ENCODE measurements at places on chromosomes 7 and 10.

DNA sequence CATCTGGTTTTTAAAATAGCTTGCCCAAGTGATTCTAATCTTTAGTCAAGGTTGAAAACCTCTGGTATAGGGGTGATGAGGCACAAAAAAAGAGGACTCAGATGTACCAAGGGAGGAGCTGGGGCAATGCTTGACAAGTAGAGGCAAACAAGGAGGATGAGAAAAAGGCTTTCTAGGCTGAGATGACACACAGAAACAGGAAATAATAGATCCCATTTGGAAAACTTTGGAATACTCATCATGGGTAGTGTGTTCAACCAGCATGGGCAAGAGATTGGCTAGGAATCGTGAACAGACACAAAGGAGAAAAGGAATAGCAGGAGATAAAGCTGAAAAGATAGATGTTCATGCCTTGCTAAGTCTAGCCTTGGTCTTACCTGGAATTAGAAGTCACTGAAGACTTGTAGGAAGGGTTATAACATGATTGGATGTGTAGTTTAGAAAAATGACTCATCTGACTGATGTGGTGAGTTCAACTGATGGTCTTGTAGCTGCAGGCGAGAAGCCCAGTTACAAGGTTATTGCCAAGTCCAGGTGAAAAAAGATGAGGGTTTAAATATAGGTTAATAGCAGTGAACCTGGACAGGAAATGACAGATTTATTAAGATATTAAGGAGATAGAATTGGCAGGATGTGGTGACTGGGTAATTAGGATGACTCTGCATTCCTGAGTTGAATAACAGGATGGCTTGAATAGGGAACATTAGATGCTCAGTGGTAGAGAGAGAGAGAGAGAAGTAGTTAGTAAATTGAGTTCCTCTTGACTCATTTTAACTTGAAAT, 214.0 kb upstream of the LRGUK start:
- no peak for DNase-seq

DNA sequence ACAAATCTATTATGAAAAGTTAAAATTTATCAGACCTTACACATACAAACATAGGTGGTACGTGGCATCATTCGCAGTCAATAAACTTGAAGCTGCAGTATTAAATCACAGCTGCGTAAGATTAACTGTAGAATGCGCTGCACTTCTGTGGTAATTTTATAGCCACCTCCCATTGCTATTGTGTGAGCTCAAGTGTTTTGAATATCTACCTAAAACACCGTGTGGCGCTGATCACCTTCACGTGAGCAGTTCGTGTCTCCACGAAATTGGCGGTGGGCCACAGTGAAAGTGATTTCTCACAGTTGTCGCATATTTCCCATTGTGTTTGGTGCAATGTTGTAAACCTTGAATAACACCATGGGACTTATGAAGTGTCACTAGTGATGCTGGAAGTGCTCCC, 102.8 kb downstream of the PLPP4 start:
- no peak for DNase-seq

- DNase-seq = no peak
These were observed 184.0 kb upstream of the LYZL1 start for GRCh38 chr10:29104661-29105399.

- DNase-seq = peak; percentile 56
These were observed 1.5 kb upstream of the KAT6B start for GRCh38 chr10:74824900-74825370.

DNA sequence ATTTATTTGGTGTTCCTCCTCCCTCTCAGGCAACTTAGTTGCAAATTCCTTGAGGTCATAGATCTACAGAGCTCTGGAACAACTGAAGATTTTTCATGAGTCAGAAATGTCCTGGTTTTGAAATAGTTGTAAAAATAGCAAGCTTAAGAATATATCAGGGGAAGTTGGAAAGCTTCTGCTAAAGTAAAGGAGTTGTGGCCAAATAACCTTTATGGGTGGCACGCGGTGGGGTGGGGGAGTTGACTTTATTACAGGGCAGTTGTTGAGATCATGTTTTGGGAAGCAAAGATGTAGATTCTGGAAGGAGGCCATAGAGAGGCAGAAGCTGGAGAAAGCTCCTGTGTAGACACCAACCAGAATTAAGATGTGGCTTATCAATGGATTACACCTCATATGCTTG, 326.0 kb upstream of the MTPN start:
- DNase-seq = no peak

DNA sequence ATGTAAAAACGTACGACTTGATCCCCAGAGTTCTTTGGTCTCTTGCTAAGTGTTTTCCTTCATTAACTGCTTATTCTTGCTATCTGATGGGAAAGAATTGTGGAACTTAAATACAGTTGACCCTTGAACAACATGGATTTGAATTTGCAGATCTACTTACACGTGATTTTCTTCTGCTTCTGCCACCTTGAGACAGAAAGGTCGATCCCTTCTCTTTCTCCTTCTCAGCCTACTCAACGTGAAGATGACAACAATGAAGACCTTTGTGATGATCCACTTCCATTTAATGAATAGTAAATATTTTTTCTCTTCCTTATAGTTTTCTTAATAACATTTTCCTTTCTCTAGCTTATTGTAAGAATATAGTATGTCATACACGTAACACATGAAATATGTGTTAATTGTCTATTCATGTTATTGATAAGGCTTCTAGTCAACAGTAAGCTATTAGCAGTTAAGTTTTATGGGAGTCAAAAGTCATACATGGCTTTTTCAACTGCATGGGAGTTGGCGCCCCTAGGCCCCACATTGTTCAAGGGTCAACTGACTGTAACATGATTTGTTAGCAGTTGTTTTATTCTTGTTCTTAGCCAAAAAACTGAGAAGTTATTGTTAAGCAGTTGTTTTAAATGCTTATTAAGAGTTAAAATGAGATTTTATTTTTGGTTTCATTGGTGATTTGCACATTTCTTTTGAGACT, 11.2 kb downstream of the MKLN1 start:
- DNase-seq = no peak

GRCh38 chr10:98378722-98379121, 36.3 kb downstream of the PYROXD2 start:
- no peak for DNase-seq

GRCh38 chr10:98033515-98033914, 3.1 kb upstream of the CRTAC1 start:
- DNase-seq = no peak

- no peak for DNase-seq
These were observed 20.8 kb downstream of the TSPAN14 start for GRCh38 chr10:80474941-80475340.

DNA sequence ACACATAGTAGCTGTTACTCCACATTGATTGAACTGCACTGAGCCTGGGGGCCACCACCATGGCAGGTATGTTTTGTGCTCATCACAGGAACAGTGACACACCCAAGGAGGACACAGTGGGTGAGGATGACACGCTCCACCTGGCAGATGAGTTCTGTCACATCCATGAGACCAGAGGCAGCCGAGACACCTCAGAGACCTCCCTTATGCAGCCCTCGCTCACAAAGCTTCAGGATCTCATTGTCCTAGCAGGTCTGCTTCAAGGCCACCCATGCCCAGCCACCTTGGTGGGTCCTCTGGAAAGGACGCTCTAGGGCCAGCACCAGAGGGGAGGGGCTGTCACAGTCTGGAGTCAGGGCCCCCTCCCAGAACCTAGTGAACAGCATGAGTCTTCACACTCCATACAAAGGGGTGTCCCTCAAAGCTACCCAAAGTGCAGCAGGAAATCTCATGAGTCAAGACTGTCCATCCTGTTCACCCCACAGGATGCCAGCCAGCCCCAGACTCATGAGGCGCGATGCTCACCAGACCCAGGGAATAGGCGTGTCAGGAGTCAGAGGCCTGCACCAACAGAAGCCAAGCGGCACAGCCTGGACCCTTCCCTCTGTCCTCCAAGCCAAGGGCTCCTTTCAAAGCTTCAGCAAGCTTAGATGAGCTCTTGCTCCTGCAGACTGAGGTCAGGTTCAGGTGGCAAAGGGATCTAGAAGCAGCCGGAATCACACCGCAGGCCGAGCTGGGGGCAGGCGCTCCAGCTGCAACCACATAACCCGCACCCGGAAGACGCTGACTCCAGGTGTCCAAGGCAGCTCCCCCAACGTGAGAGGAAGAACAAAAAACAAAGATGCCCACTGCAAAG, 9.6 kb downstream of the FAM53B start:
- DNase-seq = peak; percentile 63

GRCh38 chr7:2932402-2933251, 88.5 kb upstream of the GNA12 start:
- no peak for DNase-seq

DNA sequence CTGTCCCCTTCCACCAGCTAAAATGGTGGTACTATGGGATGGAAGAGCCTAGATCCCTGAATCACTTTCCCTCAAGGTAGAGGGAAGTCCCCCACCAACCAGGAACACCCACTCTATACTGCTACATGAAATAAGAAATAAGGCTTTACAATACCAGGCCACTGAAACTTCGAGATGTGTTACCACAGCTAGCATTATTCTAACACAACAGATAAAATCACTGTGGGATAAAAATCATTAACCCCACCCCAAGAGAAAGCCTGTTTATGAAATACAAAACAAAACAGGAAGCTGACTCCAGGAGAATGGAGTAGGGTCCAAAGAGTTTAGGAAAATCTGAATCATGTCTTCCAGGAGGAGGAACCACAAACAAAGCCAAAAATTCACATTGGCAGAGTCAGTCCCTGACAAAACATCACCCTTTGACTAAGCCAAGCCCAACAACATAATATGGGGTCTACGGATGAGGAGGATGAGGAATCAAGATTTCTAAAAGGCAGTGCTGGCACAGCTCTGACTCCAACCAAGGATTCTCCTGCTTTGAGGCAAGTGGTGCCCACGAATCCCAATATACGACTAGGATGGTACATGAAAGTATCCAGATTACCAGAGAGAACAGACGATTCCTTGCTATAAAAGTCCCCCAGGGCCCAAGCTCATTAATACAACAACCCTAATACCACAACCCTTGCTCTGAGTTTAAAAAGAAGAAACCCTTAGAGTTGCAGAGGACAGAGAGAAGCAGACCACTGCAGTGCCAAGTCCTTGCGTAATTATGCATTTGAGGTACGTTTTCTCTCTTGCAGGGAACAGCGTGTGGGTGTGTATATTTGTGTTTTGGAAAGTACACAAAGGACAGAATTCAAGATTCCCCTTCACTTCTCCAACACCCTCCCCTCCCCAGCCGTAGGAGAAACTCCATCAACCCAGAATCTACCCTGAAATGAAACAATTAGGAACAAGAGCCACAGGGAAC, 23.7 kb downstream of the XPNPEP1 start:
- no peak for DNase-seq

DNA sequence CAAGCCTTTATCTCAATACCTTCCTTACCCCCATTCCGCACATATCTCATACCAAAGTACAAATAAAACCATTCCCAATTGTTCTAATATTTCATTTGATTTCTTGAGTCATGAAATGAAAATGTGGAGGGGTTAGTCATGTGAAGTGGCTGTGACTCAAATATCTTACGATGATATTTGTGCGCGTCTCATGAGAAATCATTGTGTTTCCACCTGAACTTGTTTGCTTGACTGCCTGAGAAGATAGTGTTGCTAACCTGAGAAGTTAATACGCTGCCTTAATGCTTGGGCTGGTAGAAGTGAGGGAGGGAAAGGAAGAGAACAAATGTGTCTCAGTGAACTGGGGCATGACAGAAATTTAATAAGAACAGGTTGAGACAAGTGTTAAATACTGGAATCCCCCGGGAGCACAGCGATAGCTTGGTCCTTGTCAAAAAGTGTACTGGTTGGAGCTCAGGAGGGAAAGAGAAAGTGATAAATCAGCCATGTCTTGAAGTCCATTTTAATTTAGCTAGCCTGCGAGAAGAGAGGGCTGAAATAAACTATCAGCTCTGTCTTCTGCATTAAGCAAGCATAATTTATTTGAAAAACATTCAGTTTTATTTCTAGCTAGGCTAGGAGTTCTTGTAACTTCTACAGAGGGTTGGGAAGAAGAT, 7.2 kb upstream of the EPHA1 start:
- DNase-seq = no peak

GRCh38 chr10:90125456-90126255, 424.3 kb downstream of the KIF20B start:
- DNase-seq = no peak

DNA sequence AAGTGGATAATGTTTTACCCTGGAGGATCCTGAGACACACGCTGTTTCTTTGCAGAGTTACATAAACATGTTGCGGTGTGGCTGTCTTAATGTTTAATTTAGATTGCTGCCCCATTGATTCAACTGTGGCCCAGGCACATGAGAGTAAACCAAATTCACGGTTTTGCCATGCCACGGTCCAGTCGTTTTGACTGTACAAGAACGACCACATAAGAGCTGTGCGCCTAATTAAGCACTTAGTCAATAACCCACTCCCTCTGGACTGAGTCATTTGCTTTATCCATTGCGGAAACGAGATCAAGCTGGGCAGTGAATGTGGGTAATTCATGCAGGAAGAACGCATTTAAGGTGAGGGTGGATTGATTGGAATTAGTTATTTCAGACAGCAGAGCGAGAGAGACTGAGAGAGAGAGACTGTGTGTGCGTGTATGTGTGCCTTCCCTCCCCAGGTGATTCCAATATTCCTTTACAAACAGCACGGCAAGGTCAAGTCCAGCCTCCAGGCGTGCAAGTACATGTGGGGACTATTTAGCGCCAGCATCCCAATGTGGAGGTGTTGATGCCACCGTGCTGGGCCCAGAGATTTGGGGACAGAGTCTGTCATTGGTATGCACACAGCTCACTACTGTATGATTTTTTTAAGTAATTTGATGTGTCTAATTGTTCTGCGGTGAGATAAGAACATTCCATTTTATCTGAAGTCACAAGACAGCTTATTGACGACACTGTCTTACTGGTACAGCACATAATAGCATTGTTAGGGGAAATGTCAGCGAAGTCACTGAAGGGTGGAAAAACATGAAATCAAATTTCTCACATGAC, 8.4 kb upstream of the TEX36 start:
- no peak for DNase-seq

DNA sequence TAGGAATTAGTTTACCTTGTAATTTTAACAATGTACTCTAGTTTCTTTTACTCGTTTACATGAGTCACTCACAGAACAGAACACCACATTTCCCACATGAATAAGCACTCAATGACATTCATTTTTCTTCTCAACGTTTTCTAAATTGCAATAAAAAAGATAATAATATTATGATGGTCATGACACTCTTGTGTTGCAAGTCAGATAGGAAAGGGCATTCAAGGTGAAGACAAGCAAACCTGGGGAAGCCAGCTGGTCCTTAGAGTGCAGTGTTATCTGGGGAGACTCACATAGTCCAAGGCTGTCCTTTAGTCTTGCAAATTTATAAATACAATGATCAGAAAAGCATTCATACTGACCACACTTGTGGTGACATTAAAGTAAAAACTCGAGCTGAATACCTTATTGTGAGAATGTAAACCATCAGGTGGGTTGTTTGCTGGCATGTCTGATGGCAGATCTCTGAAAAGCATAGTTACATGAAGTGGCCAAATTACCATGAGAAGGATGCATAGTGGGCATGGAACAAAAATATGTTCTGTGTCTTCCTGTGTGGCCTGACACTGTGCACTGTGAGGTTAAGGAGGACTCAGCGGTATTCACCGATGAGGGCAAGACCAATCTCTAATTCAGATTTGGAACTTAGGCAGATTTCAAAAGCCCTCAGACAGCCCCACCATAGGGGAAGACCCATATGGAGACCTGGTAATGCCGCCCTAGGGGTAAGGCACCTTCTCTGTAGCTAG, 158.9 kb upstream of the ASAH2 start:
- DNase-seq = no peak
